ENCODE measurements at places on chromosomes 16 and 17.

GRCh38 chr17:10857976-10858375, 20.1 kb upstream of the PIRT start:
- no peak for DNase-seq

DNA sequence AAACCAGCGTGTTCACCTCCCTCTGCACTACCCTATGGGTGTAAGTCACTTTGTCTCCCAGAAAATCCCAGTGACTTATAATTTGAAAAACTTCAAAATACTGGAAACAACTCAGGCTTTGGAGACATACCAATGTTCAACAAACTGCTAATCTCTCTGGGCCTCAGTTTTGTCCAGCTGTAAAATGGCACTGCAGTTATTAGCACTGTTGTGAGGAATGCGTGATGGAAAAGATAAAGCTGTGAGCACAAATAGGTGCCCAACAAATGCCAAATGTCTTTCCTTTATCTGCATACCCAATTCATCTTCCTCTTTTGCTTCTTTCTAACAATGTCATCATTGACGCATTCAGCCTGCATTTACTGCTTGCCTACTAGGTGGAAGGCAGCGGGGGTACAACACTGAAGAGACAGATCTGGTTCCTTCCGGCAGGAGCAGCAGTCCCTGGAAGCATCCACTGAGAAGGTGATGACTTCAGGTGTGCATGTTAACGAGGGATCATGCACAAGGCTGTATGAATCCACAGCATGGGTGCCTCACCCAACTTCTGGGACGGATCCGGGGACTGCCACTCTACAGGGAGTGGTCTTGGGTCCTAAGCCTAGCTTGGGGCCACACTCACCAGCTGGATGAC, 63.4 kb downstream of the CYTH1 start:
- DNase-seq, result no peak

GRCh38 chr17:65022751-65023700, 33.5 kb downstream of the GNA13 start:
- no peak for DNase-seq

DNA sequence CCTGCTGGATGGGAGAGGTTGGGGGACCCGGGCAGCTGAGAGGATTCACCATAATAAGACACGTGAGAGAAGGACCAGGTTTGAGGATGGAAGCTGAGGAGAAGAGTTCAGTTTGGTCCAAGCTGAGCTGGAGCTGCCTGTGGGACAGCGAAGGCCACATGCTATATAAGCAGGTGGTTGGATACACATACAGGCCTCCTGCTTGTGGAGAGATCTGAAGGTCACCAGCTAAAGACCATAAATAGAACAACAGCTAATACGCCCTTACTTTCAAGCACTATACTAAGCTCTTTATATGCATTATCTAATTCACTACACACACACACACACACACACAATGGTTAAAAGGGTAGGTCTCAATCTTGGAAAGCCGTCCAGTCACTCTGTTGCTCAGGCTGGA, 32.1 kb downstream of the DUSP14 start:
- no peak for DNase-seq

GRCh38 chr16:29804455-29805231, 1.7 kb upstream of the MAZ start:
- no peak for DNase-seq

DNA sequence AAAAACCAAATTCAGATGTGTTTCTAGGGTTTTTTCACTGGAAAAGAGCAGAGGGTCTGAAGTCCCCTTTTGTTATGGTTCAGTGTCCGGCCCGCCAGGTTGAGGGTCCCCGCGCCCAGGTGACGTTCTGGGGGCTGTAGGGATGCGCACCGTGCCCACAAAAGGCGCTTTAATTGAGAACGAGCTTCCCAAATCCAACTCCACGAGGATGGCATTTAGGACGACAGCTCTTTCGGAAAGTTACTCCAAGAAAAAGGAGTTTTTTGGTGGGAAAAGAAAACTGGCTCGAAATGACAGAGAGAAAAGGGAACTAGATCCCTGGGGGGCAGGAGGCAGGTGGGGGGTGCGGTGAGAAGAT, 15.9 kb upstream of the ZFHX3 start:
- DNase-seq, result no peak

- DNase-seq, result no peak
These were observed 22.9 kb downstream of the SEC14L1 start for GRCh38 chr17:77163511-77164280.

DNA sequence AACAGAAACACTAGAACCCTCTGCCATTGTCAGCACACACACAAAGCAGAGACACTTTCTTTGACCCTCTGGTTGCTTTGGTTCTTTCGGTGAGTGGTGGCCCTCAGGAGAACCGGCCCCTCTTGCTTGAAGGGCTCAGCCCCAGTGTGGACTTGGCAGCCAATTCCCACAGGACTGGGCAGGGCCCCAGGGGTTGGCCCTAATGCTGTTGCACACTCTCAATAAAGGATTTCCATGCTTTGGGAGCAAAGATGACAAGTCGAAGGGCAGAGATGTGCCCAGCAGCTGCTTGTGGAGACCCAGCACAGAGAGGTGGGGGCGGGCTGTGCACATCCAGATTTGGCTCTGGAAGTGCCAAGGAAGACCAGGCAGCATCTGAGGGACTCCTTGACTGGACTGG, 149.0 kb downstream of the NTN1 start:
- no peak for DNase-seq

DNA sequence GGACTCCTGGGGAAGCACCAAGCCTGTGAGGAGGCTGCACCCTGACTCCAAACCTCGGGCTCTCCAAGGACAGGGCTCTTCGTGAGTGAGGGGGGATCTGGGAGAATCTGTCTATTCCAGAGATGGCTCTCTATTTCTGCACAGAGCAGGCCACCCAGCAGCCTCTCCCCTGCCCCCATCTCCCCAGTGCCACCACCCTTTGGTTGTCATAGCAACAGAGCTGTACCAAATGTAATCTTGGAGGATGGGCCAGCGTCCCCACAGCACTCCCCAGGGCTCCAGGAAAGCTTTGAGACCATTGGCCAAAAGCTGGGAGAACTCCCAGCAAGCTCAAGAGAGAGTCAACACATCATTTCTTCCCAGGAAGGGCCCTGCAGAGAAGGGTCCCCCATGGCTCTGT, 49.3 kb downstream of the ABCC12 start:
- no peak for DNase-seq

DNA sequence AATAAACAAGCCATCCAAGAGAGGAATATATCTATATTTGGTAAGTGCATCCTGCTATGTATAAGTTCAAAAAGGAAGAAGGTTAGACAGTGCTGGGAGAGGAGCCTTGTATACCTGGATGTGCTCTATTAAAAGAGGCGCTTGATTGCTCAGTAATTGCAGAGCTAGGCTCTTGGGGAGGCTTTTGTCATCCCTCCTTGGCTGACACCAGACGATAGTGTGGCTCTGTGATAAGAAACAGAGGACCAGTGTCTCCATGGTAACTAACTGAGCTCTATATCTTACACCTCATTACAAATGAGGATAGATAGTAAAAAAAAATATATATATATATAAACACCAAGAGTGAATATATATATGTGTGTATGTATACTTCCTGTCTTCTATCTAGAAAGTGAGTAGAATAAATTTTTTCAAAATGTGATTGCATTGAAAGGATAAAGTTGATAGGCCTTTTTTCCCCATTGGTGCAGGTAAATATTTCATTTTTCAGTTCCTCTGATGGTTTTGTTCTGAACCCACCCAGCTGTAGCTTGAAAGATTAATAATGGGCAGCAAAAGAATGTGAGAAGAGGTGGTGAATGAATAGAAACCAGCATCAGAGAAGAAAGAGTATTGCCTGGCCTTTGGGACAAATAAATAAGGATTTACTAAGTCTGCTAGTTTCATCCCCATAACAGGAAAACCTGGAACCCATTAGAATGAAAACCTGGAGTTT, 303.7 kb downstream of the ZFHX3 start:
- no peak for DNase-seq

DNA sequence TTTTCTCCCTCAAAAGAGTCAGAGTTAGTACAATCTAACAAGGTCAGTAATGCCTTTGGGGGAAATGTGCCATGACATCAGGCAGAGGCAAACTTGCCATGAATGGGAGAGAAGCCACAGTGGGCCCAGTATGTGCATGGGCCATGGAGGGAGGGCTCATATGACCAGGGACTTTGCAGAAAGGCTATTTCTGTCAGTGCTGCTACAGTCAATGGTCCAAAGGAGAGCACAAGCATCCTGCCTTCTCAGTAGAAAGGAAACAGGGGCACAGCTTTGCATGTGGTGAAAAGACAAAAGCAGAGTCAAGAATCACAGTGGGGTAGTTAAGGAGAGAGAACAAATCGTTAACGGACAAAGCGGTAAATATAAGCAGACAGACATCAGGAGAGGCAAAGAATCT, 11.2 kb upstream of the CORO6 start:
- no peak for DNase-seq

DNA sequence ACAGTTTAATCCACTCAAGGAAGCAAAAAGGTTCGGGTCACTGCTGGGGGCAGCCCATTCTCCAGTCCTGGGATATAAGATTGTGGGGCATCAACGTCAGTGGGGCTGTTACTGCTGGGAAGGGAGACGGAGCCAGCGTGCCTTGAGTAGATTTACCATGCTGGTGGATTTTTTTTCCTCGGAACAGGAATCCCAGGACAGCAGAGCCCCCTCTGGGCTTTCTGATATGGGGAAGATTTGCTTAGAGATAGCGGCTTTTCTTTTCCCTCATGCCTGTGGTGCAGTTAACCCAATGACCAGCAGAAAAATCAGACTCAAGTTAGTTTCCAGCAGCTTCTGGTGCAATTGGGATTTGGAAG, 35.4 kb downstream of the WSCD1 start:
- DNase-seq, result no peak

DNA sequence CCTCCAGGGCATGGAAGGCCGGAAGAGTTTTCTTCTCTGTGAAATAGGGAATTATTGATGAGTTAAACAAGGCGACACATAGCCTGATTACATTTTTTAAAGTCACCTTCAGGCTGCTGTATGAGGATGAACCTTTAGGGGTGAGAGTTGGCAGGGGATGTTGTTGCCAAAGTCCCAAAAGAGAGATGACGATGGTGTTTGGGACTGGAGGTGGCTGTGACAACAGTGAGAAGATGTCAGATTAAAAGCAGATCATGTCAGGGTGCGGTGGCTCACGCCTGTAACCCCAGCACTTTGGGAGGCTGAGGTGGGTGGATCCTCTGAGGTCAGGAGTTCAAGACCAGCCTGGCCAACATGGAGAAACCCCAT, 16.8 kb upstream of the ASGR2 start:
- DNase-seq, result no peak

DNA sequence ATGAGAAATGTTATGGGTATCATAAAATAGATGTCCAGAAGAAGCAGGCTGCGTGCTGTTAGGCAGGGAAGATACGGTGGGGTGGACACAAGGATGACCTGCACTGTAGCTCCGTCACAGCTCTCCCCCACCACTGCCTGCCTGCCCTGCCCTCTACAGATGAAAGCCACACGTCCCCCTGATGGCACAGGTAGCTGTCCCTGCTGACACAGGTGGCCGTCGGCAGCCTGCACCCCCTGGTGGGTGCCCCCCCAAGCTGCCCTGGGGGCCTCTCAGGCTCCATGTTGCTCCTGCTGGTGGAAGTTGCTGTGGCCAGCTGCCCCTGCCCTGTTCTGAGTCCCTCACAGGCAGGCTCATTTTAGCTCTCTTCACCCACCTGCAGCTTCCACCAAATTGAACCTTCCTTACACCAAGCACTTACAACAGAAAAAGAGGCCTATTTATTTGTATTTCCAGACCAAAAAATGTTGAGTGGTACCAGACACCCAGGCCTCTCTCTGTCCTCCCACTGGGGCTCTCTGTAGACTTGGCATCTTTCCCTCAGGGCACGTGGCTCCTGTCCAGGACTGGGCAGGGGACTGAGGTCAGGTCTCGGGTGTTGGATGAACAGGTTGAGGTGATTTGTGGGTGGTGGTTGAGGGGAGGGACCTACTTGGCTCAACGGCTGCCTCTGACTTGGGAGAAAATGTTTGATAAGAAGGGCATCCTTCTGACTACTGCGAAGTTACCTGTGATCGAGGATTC, 50.1 kb upstream of the CACNG5 start:
- DNase-seq, result no peak

- no peak for DNase-seq
These were observed 22.8 kb upstream of the NFAT5 start for GRCh38 chr16:69542974-69543373.

GRCh38 chr16:66401610-66402009, 25.5 kb upstream of the BEAN1 start:
- no peak for DNase-seq

GRCh38 chr16:69654280-69654931, 72.0 kb downstream of the NQO1 start:
- no peak for DNase-seq

GRCh38 chr16:13378151-13378550, 476.8 kb downstream of the SHISA9 start:
- DNase-seq, result no peak

DNA sequence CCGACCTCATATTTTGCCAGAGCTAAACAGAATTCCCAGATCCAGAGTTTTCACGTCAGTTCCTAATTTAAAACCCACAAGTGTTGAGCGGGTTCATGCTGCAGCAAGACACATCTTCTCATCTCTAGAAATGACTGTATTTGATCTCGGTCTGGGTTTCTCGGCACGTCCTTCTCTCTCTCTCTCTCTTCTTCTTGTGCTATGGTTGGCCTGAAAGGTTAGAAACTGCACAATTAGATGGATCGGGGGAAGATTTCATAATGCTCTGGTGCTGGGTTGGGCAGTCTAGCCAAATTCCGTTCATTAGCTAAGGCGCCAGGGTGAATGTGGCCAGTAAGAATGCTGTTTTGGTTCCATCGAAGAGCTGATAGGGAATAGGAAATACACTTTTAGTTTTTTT, 158.9 kb upstream of the NOG start:
- DNase-seq, result no peak

GRCh38 chr16:6684076-6684673, 648.5 kb upstream of the RBFOX1 start:
- DNase-seq, result no peak

- DNase-seq, result no peak
These were observed 34.7 kb upstream of the BRD7 start for GRCh38 chr16:50403491-50403890.
